ENCODE measurements at places on chromosomes 1 and 21.

- no peak for DNase-seq
Observed at GRCh38 chr1:247442164-247442563, 15.7 kb downstream of the OR2B11 start.

GRCh38 chr1:148264374-148265276 lies 112.5 kb upstream of the NBPF11 start:
- no peak for DNase-seq

- peak; percentile 68 for DNase-seq
Observed at GRCh38 chr1:228416217-228416933, at the start of gene TRIM17. TSS of gene TRIM17 (minus strand) at chr1:228416861. CDS start at chr1:228415072, 1,789 bp downstream.

DNA sequence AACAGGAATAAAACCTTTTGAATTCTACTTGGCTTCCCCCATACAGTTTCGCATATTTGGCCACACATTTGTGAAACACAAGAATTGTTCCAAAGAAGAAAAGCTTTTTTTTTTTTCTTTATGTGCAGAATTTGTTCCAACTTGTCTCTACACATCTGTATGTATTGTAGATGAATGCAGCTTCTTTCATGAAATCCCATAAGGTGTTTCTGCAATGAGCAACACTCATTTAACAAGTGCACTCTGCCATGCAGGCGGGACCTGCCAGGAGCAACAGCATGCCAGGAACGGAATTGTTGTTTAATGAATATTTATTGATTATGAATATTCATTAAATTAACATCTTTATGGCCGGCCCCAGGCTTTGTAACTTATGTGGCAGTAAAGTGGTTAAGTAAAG lies 1075.0 kb downstream of the TTLL7 start:
- no peak for DNase-seq

DNA sequence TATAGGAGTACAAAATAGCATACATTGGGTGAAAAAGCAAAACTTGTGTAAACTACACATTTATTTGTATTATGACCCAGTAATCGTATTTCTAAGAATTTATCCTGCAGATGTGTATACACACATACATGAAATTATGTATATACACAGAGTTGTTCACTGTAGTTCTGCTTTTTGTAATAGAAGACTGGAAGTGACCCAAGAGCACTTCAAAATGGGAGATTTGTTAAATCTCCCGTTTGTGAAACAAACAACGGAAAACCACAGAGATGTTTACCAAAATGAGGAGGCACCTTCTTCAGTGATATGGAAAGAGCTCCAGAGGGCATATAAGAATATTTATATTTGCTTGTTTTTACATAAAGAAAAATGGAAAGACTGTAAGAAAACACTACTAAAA lies 18.0 kb upstream of the MNDA start:
- no peak for DNase-seq

- DNase-seq: no peak
Observed at GRCh38 chr1:198118134-198118533, 38.7 kb upstream of the NEK7 start.

DNA sequence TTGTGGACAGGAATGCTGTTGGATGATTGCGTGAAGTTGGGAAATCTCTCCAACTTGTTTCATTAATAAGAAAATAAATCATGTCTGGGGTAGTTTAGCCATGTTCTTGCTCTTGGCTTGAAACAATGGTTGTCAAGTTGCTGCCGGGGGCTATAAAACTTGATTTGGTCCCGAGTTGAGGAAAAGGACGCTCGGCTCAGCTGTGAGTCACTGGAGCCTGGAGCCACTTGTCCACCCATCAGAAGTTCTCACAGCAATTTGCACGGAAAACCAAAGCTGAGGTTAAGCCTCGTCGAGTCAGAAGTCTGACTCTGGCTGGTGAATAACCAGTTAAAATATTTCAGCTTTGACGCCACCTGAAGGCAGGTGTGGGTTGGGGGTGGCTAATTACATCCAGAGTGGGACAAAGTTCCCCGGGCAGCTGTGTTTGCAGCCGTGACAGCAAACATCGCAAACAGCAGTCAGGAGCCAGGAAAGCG lies 19.7 kb upstream of the RIPK4 start:
- DNase-seq: peak; percentile 31

- DNase-seq: no peak
Observed at GRCh38 chr1:205994346-205994745, 8.8 kb downstream of the RAB7B start.

- no peak for DNase-seq
Observed at GRCh38 chr1:65230731-65231481, 78.4 kb upstream of the DNAJC6 start.

- no peak for DNase-seq
Observed at GRCh38 chr1:36287595-36287994, 18.6 kb upstream of the SH3D21 start.

- no peak for DNase-seq
Observed at GRCh38 chr1:3128431-3129132, 59.6 kb downstream of the PRDM16 start.

GRCh38 chr1:70863239-70863638 lies 184.4 kb downstream of the PTGER3 start:
- DNase-seq: no peak

DNA sequence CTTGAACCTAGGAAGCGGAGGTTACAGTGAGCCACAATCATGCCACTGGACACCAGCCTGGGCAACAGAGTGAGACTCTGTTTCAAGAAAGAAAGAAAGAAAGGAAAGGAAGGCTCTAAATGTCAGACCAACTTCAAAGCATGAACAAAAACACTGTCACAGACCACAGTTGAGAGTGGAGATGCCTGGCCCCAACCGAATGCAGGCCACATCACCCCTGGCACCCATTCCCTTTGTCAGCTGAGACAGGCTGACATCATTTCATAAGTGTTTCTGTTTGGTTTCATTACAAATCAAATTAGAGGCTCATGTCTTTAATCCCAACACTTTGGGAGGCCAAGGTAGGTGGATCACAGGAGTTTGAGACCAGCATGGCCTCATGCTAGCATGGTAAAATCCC lies 28.6 kb upstream of the NADK start:
- DNase-seq: no peak

GRCh38 chr21:31554511-31555022 lies 104.9 kb upstream of the SOD1 start:
- no peak for DNase-seq

DNA sequence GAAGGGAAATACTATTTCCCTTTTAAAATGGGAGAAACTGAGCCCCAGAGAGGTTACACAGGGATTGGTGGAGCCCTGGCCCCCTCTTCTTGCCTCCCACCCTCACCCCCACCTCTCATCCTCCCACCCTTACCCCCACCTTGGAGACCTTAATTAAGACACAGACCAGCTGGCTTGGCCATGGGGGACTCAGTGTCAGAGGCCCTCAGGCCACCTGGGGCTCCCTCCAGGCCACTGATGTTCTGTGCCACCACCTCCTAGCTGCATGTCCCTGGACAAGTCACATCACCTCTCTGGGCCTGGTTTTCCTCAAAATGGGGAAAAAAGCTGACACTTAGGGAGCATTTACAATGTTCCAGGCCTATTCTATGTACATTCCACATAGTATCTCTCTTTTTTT lies 51.5 kb downstream of the SDC3 start:
- no peak for DNase-seq

- peak; percentile 74 for DNase-seq
Observed at GRCh38 chr1:226424221-226425003, 16.5 kb upstream of the PARP1 start.

DNA sequence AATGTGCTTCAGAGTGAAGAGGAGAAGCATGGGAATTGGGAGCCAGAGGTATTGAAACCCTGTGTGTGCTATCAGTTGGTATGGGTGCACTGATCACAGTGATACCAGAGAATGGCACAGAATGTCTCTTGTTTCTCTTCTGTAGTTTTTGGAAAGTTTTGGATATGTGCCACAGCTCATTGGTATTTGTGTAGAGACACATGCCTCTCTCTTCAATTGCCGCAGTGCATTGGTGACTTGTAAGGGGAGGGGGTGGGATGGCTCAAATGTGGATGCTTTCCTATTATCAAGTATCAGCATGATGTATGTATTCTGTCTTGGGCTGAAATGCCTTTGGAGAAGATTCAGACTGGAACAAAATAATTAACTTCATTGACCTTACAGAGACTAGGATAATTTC lies 101.0 kb downstream of the HMCN1 start:
- DNase-seq: no peak

DNA sequence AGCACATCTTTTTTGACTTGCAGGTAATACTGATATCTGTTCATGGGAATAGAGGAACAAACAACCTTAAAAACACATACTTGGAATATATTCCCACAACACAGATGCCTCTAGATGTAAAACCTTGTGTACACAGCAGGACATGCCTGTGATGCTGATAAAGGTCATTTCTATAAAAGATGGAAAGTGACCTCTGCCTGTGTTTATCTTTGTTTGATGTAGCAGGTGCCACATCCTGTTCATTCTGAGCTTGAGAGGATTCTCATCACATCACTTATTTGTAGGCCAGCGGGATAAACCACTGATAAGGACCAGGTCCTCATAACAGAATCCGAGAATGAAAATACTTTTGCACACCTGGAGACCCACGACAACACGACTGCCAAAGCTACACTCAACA lies 133.7 kb downstream of the SMYD2 start:
- peak; percentile 87 for DNase-seq

GRCh38 chr1:64692911-64693310 lies 52.0 kb upstream of the RAVER2 start:
- DNase-seq: no peak

Measured in NCI-H146 (cell line).